Activated CD8-positive, alpha-beta memory T cell treated with anti-CD3 and anti-CD28 coated beads, Interleukin-2, amount 50 U/mL, for 4 hours (primary cell): ENCODE measurements at places on chromosomes 11 and 22.

DNA sequence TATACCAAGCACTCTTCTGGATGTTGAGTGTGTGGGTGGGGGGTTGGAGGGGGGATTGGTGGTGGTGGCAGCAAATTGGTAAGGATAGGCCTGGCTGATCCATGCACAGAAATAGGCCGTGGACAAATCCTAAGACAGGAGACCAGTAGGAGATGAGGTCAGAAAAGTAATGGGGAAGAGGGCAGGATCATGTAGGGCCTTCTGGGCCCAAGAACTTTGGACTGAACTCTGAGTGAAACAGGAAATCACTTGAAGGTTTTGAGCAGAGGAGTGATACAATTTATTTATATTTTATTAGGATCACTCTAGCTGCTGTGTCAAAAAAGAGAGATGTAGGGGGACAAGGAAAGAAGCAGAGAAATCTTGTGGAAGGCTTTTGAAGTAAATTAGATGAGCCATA is 28.7 kb downstream of the TSG101 start:
- no peak for DNase-seq

DNA sequence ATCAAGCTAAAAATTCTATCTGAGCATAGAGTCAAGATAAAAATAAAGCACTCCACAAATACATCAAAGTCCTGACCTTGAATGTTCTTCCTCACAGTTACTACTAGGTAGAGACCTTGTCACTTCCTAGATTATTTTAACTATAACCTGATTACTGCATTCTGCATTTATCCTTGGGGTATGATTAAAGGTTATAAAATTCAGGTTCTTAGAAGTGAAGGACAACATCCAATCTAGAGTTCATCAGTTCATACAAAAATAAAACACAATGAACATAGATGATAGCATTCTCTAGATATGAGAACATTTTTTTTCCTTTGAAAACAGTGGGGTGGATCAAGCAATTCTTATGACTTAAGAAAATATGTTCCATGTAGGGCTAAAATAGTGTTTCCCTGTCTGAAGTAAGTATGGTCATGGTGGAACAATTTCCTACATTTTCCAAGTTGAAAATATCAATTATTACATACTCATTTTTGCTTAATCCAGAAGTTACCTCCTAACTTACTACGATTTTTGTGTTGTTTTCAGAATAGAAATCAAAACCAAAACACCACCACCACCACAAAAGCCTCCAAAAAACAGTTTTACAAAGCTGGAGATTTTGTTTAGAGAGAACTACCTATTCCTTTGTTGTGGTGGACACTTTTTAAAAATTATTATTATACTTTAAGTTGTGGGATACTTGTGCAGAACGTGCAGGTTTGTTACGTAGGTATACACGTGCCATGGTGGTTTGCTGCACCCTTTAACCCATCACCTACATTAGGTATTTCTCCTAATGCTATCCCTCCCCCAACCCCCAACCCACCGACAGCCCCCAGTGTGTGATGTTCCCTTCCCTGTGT is 112.0 kb upstream of the DDI1 start:
- DNase-seq = no peak

DNA sequence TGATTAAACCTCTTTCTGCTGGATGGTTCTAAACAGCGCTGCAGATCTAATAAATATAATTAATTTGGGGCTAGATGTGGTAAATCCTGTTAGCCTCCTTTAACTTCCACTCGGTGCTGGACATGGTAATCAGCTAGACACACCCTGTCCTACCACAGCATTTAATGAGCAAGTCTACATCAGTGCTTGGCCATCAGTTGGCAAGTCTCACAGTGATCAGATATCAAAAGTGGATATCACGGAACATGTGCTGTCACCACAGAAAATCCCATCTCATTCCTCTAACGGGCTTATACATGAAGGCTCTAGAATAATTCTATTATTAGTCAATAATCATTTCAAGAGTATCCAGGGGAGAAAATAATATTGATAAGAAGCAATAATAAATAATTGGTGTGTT is 5.6 kb upstream of the USP28 start:
- no peak for DNase-seq

- DNase-seq = no peak
Observed at GRCh38 chr11:88196393-88196792, 21.1 kb upstream of the RAB38 start.

DNA sequence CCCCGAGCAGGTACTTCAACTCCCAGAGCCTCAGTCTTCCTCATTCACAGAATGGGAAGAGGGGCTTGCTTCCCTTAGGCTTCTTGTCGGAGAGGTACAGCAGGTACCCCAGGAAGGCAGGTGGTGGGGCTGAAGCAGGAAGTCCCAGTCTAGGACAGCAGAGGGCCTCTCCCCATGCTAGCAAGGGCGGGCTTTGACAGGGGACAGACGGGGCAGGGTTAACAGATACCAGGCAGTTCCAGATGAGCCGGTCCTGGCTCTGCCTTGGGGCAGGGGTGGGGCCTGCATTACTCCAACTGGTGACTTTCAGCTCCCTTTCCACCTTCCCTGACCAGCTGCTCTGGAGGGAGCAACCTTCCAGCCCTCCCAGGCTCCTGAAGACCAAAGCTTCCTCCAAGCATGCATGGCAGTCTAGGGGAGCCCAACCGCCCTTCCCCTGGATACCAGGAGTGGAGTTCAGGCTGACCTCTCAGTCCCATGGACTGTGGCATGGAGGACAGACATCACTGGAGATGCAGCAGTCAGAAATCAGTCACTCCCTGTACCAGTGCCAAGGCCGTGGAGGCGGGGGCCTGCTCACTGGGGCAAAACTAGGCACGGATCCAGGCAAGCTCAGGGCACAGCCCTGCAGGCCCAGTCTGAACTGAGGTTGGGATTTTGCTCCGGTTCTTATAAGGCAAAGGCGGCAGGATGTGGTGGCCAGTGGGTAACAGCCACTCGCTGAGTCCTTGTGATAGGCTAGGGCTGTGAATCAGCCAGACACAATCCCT is 60.5 kb downstream of the NAT10 start:
- no peak for DNase-seq

DNA sequence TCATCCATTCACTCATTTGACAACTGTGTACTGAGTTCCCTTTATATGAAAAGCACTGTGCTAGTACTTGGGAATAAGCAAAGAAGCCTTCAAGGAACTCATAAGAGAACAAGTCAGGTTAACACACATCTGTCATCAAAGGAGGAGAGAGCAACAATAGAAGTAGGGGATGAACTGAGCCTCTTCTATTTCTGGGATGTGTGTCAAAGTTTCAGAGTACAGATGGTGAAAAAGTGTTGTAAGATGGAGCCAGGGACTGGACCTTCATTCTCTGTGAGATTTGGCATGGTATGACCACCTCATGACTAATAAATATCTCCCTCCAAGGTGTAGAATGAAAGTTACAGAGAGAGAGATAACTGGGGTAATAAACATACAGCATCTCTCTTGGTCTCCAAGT is 349.8 kb upstream of the PLET1 start:
- no peak for DNase-seq
